Fibroblast of lung (primary cell): ENCODE measurements at places on chromosomes 3 and 15. TPM values are rescaled to one million over a fixed set of nuclear protein-coding genes. Genes with fewer than 3 reads are reported as not detected.

The APBA2 gene
- 9.5 and 11.8 TPM in 2 replicates for polyA plus RNA-seq

- peak; percentile 12 for DNase-seq
These were observed at the start of gene MST1R for GRCh38 chr3:49903451-49904424. Gene MST1R (minus strand): TSS chr3:49903873. CDS start chr3:49903609, 264 bp downstream.

The COPB2 gene
- polyA plus RNA-seq: 233 and 284 TPM in 2 replicates

- DNase-seq: peak; percentile 74
These were observed 180.3 kb upstream of the TSC22D2 start for GRCh38 chr3:150227839-150228238.

DNA sequence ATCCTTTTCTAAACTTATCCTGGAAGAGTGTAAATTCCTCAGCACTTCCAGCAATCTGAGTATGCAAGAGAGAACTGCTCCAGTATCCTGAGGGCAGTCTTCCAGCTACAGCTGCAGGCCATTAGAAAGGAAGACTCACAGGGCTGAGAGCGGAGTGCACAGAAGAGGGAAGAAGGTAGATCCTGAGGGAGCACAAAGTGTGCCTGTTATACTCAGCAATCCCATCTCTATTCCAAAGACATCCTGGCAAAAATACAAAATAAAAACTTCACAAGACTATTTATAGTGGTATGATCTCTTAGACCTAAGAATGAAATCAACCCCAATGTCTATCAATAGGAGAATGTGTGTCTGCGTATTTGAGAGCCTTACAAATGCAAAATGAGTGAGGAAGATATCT lies 292.0 kb downstream of the ZIC1 start:
- DNase-seq: peak; percentile 37

The SAXO2 gene
- 0.36 and 0.58 TPM in 2 replicates for polyA plus RNA-seq

The MORC1 gene
- polyA plus RNA-seq: not detected in 2 replicates

- DNase-seq: no peak
These were observed 31.8 kb upstream of the CTSH start for GRCh38 chr15:78976691-78977090.

DNA sequence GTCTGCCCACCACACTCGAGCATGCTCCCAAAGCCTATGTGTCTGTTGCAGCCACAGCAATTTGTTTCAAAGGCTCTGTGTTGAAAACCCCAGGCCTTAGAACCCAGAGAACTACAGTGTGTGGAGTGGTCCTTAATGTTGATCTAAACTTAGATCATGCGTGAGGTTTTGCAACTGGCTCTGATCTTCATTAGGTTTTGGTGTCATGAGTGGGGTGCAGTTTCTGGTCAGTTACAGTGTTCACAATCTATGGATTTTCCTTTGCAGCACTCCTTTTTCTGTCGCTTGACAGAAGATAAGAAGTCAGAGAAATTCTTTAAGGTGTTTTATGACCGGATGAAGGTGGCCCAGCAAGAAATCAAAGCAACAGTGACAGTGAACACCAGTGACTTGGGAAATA lies 213.0 kb upstream of the BHLHE40 start:
- no peak for DNase-seq

DNA sequence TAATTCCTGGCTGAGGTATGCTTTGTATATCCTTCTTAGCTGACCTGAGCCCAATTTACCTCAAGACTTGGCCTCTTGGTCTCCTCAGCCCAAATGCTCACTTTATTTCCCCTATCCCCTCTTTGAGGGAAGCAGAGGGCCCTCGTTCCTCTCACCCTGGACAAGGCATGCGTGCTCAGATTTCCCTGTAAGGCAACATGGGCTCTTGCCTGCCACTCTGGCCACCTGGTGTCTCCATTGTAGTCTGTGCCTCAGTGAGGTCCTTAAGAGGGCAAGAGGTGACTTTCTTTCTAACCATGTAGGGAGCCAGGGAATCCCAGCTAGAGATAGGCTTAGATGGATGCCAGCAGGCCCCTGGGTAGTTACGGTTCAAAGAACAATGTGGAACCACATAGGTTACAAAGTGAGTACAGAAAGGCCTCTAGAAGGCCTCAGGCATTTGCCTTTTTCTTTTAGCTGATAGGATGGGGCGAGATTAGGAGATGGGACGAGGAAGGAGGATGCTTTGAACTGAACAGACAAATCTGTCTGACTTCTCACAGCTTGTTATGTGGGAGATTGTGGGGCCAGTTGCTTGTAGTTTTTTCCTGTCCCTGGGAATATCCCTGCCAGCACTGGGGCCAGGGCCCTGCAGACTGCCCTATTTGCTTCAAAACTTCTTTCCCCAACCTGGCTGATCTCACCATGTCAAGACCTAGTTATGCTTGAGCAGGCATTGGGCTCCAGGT lies 1.1 kb upstream of the INTS14 start:
- no peak for DNase-seq

The WDR93 gene
- polyA plus RNA-seq: 0.14 TPM in 1 of 2 replicates, not detected in the other

GRCh38 chr3:161355508-161355907 lies 15.8 kb downstream of the SPTSSB start:
- no peak for DNase-seq

GRCh38 chr15:41999290-42000285 lies 21.3 kb downstream of the PLA2G4E start:
- no peak for DNase-seq

The CSK gene
- 21.5 and 28.2 TPM in 2 replicates for polyA plus RNA-seq
